NCI-H345 (cell line): ENCODE measurements at places on chromosomes 1 and 21.

DNA sequence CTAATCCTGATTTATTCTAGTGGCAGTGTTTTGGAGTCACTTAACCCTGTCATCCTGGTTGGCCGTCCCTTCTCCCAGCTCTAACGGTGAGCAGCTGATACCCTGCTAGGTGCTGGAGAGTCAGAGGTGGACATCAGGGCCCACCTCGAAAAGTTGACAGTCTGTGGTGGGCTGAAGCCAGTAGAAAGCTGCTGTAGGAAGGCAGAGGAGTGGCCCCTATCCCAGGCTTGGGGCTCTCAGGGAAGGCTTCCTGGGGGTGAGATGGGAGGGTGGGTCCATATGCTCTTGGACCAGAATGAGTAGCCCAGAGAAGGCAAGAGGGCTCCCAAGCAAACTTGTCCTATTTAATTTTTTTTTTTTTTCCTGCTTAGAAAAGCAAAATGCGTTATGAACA lies 475 bp upstream of the RPL5 start:
- no peak for DNase-seq

GRCh38 chr1:10204003-10204642 lies 6.2 kb upstream of the KIF1B start:
- no peak for DNase-seq

DNA sequence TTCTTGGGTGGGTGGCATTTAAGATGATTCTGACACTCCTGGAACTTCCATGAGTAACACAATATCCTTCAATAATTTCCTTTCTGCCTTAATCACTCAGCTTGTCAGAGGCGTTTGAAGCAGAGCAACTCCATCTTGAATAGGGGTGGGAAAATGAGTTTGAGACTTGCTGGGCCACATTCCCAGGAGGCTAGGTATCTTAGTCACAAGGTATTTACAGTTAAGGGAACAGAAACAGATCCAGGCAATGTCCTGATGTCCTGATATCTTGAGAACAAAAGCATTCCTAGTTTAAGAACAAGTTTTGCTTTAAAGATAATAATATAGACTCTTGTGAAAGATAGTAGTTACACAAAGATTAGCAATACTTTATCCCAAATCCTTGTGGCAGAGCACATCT lies 76.6 kb upstream of the KIAA0040 start:
- no peak for DNase-seq

DNA sequence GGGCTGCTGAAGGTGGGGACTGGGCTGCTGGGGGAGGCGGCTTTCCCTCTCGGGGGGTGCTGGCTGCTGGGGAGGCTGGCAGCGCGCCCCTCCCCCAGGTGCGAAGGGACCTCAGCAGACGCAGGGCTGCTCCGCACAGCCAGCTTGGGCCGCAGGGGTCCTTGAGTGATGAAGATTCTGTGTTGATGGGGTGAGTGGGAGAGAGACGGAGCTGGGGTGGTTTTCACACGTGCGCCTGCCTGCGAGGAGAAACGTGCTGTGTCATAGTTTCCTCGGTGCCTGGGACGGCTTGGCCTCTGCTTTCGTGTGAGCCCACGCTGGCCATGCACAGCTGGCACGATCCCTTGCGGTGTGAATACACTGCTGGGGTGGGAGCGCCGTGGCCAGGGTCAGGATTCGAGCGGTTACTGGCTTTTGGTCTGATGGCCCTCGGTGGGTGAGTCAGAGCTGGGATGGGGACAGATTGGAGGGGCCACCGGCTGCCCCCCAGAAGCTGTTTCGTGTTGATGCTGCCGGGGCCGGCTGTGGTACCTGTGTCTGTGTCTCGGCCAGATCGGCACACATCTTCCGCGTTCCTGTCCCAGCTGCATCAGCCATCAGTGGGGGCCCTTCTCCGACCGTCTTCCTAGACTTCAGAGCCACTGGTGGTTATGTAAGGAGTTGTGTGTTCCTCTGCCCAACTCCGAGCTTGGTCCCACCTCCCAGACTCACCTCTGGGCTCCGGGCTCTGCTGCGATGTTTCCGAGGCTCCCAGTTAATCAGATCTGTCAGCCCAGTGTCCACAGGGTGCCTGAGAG lies 24.9 kb downstream of the PRKCZ start:
- DNase-seq = no peak

- no peak for DNase-seq
Observed at GRCh38 chr1:1342061-1342562, 7.1 kb downstream of the DVL1 start.

DNA sequence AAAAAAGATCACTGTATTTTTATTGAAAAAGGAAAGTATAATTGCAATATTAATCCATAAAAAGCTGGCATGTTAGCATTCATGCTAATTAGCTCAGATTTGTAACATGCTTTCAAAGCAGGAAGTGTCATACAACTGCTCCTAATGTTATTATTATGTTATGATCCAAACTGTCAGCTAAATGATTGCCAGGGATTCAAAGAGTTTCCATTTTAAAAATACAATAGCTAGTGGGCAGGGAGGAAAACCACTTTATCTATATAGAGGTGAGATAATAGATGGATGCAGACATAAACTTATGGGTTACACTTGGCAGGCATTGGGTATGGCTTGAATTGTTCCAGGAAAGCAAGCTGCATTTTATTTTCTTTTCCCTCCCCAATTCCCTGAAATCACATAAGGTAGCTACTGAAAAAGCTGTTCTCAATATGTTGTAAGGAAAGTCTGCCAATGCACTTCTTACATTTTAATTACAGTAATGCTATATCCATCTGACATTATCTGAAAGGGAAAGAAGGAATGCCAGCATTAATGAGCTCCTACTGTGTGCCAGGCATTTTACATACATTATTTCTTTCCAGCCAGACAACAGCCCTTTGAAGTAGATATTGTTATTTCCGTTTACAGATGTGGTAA lies 9.8 kb upstream of the MYSM1 start:
- no peak for DNase-seq

DNA sequence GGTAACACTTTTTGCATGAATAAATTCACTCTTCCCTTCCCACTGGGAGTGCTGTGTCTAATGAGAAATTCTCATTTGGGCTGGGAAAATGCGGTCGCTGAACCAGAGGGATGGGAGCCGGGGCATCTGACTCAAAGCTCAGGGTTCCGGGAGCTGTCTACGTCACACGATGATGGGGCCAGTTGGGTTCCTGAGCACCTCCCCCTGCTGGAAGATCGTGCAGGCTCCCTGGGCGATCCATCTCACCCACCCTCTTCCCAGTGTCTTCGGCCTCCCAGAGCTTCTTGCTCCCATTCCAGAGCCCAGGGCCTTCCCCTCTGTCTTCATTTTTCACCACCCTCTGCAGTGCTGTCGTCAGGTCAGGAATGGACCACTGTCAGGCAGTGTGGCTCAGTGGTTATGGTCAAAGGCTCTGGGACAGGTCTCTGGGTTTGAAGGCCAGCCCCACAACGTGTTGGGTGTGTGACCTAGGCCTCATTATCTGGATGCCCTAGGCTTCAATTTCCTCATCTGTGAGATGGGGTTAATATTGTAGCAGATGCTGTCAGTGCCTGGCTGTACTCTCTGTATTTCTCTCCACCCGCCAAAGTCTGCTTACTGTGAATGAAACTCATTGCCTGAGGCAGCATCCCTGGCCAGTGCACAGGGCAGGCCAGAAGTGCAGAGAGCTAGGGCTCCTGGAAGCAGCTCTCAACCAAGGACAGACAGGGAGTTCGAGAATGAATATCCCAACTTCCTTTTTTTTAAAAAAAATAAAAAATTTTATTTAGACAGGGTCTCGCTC lies 31.8 kb downstream of the IGSF21 start:
- DNase-seq = no peak

DNA sequence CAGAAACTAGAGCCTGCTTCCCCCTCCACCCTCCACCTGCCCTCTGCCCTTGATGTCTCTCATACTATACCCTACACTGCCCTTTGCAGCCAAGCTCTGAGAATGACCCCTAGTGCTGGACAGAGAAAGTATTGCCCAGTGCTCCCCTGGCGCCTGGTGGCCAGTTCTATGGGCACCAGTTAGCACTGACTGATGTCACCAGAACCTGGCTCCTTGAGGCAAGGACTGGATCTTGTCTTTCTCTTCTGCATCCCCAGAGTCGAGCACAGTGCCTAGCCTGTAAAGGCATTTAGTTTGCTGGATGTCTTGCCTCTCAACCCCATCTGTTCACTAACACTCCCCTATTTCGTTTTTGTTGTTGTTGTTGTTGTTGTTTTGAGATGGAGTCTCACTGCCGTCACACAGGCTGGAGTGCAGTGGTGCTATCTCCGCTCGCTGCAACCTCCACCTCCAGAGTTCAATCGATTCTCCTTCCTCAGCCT lies 5.9 kb downstream of the PHLDA3 start:
- no peak for DNase-seq

DNA sequence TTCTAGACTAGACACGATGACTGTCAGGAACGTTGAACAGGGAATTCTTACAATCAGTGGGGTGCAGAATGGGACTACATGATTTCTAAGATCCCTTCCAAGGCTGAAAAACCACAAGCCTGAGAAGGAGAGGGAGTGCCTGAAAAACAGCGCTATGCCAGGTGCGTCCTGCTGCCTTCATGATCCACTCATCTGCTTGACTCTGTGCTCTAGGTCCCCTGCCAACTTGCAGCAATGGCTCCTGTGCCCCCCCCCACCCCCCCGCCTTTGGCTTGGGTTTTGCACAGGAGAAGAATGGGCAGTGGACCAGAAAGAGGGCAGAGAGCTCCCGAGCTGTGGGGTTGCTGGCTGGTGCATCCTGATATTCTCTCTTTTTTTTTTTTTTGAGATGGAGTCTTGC lies 5.9 kb downstream of the SLC2A7 start:
- DNase-seq = no peak

- no peak for DNase-seq
Observed at GRCh38 chr1:1666526-1666925, 7.7 kb upstream of the CDK11B start.

GRCh38 chr1:165856606-165857005 lies 29.2 kb downstream of the UCK2 start:
- no peak for DNase-seq

GRCh38 chr1:45673956-45674355 lies 12.4 kb downstream of the GPBP1L1 start:
- DNase-seq = no peak

DNA sequence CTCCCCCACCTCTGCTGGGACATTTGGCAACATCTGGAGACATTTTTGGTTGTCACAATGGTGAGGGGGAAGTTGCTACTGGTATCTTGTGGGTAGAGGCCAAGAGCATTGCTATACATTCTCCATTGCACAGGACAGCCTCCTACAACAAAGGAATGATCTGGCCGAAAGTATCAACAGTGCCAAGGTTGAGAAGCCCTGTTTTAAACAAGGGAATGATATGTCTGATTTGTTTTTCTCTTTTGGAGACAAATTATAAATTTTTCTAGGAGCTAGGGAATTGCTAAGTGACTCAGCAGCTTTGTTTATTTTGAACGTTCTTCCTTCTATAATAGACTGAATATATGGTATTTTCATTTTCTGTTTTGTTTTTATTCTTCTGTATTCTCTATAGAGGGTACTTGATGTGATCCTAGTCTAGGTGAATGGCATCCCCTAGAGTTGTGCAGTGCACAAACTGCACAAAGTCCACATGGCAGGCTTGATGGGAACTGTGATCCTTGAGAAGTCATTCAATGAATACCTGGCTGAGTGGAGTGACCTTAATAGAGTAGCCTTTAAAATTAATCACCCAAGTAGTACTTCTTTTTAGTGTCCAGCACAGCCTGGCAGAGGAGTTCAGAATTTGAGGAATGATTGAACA lies 288.6 kb upstream of the USP24 start:
- no peak for DNase-seq

DNA sequence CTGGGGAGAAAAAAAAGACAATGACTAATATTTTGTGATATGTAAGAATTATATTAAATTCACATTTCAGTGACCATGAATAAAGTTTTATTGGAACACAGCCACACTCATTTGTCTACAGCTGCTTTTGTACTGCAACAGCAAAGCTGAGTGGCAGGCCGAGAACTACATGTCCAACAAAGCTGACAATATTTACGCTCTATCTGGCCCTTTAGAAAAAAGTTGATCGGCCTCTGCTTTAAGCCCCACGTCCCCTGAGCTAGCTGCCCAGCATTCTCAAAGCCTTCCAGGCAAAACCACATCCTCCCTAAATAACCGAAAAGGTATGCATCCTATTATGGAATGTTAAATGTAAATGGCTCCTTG lies 8.6 kb downstream of the SLC2A1 start:
- no peak for DNase-seq

DNA sequence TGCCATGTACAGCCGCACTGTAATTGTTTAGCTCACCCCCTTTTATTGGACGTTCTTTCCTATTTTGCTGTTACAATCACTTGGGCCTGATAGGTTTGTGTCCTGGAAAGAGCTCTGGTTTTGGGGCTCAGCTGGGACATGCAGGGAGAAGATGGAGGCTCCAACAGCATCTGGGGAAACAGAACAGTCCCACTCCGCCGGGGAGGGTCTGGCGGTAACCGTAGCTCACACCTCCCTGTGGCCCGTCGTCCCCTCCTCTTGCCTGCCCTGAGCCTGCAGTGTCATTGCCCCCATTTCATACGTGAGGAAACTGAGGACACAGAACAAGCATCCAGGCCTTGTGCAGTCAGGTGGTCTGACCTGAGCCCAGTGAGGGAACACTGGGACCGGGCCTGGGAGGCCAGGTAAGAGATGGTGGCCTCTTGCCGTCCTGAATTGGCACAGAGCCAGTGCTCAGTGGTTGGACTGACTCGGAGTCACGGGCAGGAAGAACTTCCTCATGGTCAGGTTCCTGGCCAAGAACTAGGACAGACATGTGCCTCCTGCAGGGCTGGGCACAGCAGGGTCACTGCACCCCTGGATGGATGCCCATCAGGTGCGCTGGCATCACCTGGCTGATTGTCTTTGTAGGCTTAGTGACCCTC lies 41.8 kb downstream of the S100B start:
- no peak for DNase-seq

DNA sequence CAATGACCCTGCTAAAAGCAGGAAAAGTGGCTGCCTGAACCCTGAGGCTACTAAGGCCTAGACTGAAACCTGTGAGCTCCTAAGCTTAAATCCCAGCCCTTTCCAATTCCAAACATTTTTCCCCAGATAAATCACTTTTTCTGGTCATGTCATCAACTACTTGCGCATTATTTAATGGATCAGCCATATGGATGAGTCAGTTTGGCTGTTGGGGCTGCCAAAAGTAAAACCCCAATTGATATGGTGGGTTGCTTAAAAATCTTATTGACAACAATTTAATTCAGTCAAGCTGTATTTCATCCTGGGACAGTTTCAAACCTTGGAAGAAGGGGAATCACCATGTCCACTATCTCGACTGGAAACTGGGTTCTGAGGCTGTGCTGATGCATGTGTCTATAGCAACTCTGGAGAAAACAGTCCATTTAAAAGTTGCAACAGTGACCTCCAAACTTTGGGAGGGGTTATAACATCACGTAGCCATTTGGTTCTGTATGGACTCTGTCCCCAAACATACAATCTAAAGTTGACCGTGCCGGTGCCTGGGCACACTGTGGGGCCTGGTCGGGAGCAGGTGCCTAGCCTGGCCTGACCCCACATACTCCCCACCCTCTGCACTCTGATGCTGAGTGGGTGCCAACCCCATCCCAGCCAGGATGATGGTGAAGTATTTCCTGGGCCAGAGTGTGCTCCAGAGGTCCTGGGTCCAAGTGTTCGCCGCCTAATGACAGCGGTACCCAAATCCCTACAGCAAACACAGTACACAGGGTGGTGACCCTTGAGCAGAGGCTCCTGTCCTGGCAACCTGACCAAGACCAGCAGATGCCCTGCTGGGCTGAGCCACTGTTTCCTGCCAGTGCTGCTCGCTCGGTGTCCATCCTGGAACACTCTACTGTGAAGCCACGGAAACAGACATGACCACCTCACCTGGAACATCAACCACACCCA lies 46.5 kb upstream of the LRRC52 start:
- DNase-seq = no peak
